ENCODE measurements at places on chromosomes 12 and 14.

DNA sequence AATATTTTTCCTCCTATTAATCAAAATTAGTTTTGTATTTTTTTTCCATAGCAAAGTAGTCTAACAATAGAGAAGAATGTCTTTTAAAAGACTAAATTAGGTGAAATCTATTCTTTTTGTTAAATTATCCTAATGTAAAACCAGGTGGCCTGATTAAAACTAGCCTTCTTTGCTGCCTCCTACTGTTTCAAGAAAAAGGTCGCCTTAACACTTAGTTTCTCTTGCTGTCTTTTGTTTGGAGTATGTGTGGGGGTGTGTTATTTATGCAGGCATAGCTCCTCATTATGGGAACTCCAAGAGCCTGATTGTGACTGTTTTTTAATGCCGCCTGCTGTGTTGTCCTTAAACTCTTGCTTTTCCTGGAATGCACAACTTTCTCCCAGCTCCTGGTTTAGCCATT, 855.3 kb downstream of the DIO2 start:
- DNase-seq, result no peak

DNA sequence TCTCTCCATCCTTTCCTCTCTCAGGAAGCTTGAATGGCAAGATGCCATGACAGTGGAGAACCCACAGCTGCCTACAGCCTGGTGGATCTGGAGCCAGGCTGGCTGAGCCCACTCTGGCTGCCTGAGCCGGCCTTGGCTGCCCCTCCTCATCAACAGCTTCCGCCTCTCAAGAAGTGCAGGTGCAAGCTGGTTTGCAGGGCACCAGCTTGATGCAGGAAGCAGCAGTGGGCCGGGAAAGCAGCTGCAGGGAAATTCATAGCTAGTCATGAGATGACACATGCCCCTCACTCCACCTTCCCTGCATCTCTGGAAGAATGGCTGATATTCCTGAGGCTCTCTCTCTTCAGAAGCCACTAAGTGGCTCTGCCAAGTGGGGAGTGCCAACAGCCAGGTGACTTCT, 289.1 kb downstream of the RPS29 start:
- peak; percentile 80 for DNase-seq

DNA sequence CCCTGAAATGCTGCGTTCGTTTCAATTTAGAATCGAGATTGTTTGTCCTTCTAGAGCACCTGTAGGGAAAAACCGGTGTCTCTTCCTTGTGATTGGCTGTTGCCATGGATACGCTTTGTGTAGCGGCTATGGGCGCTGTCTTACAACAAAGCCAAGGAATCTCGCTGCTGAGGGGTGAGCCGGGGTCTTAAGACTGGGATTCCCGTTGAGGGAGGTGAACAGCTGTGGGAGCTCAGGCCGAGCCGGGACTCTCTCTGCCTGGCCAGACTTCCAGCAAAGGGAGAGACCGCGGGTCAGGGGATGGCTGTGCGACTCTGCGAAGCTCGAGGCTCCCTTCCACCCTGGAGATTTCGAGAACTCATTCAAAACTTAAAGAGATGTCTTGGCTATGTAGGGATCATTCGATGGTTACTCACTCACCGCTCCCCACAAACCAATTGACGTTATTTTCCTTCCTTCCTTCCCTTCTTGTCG, at the start of the genes LRRIQ1 and TSPAN19:
Gene LRRIQ1, plus strand, starts transcription at position 118 of the 474 bp plus-strand sequence. CDS start 1,826 bp downstream, outside the sequence.
Gene TSPAN19, minus strand, starts transcription at position 44 of the 474 bp plus-strand sequence. CDS start 6,331 bp downstream, outside the sequence.
- DNase-seq, result peak; percentile 90

- no peak for DNase-seq
These were observed 198.6 kb upstream of the NOS1 start for GRCh38 chr12:117559978-117560377.

DNA sequence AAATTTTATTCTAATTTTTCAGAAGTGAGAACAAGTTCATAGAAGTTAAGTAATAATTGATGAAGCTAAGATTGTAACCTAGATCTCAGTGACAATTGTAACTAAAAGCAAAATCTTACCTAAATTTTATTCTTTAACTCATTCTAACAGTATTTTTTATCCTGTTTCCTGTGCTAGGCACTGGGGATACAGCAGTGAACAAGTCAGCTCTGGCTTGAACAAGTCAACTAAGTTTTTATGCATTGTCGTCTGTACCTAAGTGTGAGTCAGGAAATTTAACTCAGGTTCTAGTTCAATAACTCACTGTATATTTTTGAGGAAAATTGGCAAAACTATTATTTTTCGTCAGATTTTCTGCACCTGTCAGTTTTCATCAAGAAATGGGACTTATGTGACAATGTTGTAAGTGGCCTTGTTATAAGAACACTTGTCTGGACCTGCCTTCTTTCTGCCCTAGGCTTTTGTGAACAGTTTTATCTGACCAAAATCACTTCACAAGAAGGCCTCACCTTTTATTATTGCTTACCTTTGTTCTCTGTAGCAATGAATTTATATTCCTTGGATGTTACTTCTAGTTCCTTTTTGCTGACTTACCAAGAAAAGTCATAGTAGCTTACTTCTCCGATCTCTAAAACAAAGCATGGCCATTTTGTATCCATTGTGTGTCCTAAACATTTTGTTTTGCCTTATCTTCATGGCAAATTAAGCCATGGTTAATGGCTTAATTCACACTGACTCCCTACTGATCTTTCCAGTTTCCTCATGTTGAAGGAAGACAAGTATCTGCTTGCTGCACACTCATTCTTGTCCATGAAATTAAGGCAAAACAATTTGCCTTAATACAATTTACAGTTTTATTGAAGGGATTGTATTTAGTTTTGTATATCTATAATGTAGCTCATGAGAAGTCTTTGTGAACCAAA, 2.7 kb downstream of the TMTC3 start:
- no peak for DNase-seq

GRCh38 chr12:102549691-102550090, 69.3 kb upstream of the IGF1 start:
- no peak for DNase-seq

DNA sequence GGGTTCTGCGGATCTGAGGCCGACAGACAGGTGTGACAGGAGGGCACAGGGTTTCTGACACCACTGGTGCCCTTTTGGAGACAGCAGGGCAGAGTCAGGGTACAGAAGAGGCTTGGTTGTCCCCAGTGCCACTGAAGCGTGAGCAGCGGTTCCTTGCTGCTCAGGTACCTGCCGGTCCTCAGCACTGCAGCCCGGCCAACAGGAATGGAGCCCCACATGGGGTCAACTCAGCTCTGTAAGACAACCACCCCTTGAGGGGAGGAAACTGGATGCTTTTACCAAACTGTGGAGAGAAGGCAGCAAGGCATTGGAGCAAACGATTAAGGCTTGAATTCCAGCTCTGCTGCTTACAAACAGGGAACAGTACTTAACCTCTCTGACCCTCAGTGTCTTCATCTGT, 246.4 kb upstream of the NOS1 start:
- DNase-seq, result no peak

DNA sequence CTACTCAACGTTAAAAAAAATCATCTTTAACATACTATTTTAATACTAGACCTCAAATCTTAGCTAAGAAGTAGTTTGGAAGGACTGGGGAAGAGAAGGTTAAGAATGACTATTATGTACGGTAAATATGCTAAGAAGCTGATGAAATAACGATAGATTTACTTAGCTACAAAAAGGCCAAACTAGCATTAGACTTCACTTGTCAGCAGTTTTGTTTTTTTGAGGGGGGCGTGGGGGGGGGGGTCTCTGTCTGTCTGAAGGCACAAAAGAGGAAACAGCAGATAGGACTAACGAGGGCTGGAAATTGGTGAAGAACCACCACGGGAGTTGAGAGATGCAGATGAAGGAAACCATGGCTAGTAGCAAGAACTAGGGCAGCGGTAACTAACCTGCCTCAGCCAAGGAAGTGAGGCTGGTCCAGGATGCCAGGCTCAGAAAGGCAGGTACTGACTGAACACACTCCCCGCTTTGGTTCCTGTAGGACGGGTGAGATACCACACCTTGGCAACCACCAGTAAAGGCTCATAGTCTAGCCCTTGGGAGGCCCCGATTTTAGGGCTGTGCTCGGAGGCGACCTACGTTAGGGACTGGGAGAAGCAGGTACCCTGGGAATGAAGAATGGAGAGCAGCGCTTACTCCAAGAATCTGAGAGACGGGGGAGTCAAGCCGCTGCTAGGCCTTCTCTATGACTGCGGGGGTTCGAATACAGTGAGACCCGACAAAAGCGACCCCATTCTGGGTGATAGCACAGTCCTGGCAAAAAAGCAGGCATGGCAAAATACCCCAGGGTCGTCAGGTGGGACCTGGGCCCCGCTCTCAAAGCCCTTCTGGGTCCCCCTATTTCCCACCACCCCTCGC, 675 bp downstream of the NEDD8 start:
- no peak for DNase-seq

- DNase-seq, result no peak
These were observed 149.0 kb downstream of the KITLG start for GRCh38 chr12:88431246-88431645.

- no peak for DNase-seq
These were observed 665 bp downstream of the RHOF start for GRCh38 chr12:121792607-121793439.

- no peak for DNase-seq
These were observed 14.5 kb downstream of the EGLN3 start for GRCh38 chr14:33936391-33936790.

- no peak for DNase-seq
These were observed 363.0 kb upstream of the FKBP4 start for GRCh38 chr12:2431810-2432209.

GRCh38 chr12:19220852-19221466, 91.4 kb downstream of the PLEKHA5 start:
- no peak for DNase-seq

DNA sequence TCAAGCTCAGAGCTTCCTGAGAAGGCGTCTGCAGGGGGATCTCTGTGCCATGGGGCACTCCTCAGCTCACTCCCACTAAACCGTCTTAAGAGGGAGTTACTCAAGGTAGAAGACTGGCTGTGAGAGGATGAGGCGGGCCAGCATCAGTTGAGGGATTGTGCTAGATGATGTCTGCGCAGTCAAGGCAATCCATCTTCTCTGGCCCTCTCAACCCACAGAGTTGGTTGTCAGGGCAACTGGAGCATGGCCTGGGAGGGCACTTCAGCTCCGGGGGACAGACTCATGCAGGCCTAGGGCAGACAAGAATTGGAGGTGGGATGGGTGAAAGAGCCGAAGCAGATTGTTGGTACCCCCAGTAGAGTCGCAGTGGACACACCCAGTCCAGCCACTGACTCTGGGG, 9.0 kb downstream of the GSTZ1 start:
- DNase-seq, result no peak

GRCh38 chr12:66163289-66163688, 6.5 kb downstream of the TMBIM4 start:
- no peak for DNase-seq

DNA sequence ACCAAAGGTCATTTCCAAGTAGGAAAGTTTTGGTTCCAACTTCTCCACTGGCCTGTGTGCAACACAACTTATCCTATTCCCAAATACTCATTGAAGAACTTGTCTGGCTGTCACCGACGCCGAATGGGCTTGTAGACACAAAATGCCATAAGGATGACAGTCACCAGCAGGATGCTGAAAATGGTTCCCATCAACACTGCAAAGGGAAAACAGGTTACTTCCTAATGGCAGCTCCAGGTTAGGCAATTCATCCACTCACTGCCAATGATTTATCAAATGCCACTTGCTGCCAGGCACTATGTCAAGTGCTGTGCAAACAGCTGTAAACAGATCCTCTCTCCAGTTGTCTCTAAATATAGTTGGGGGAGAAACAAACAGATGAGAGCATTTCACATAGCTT, 6.1 kb downstream of the C12orf76 start:
- peak; percentile 53 for DNase-seq

DNA sequence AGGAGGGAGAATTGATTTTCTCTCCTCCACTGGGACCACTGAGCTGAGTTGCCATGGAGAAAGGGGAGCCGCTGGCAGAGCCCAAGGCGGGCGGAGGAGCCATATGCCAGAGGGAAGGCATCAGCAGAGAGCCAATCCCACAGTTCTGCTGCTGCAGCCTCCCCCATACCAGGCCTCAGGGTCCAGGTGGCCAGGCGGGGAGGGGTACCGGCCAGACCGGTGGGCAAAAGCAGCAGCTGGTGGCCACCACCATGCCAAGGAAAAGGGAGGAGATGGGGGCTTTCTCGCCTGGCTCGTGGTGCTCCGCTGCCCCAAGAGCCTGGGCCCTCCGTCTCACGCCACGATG, 72.8 kb downstream of the PITPNM2 start:
- no peak for DNase-seq

DNA sequence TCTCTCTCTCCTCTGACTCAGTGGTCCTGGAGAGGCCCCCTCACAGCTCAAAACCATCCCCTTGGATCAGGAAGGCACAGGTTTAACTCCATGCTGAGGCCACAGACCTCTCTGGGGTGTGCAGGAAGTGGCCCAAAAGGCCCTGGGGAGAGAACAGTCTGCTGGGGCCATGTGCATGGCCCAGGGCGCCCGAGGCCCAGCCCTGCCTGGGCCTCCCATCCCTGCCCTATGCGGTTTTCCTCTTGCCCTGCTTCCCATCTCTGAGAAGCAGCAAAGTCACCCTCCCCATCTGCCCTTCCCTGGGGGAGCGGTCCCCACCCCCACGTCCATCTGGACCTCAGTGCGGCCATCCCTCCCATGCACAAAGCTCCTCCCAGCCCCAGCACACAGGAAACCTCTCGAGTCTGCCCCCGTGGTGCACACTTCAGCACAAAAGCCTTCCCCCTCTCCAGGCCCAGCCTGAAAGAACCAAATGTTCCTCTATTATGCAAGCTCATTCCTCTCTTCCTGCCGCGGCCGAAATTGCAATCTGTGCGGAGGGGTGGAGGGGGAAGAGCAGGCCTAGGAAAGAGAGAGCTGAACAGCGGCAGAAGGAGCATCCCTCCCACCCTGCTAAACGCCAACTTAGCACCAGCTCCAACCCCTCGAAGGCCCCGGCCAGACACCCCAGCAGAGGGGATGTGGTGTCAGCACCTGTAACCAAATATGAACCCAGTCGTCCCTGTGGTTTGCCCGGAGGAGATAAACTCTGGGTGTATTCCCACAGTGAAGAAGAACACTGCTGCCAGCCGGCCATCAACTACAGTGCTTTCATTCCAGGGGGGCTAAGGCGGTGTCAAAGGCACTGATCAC, 108.5 kb downstream of the SCARB1 start:
- no peak for DNase-seq

GRCh38 chr12:50637870-50638481, 125.9 kb upstream of the ATF1 start:
- DNase-seq, result no peak

GRCh38 chr12:130097342-130097741, 64.9 kb upstream of the FZD10 start:
- DNase-seq, result no peak

GRCh38 chr14:31947076-31947475, 130.0 kb upstream of the ARHGAP5 start:
- no peak for DNase-seq

DNA sequence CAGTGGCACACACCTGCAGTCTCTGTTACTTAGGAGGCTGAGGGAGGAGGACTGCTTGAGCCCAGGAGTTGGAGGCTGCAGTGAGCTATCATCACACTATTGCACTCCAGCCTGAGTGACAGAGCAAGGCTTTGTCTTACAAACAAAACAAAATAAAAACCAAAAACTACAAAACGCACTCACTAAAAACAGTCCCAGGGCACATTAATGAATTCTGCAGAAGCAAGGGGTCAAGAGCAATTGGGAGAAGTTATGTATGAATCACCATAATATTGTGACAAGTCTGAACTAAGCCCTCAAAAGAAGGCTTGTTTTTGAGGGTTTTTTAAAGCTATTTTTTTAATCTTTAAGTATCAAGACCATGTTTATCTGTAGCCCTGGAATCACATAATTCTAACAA, 201.1 kb downstream of the MED13L start:
- no peak for DNase-seq
